ENCODE measurements at places on chromosomes 2 and 18. TPM values are rescaled to one million over a fixed set of nuclear protein-coding genes. Genes with fewer than 3 reads are reported as not detected.

DNA sequence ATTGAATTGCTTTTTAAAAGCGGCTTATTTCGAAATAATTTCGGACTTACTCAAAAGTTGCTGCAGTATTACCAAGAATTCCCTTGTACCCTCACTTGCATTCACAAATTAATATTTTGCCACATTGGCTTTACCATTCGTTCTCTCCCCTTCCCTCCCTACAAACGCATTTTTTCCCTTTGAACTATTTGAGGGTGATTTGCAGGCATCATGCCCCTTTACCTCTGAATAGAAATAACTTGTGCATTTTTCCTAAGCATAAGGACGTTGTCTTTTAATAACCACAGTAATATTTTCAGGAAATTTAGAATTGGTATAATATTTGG, 608 bp downstream of the CCDC138 start:
- peaks cover 27% of the 10 kb centered on the region for H3K36me3 ChIP-seq
- H3K27ac ChIP-seq = peak overlapping the region; percentile 73
- H3K4me1 ChIP-seq = peaks cover 10% of the 10 kb centered on the region

- no peaks in the 10 kb centered on the region for H3K36me3 ChIP-seq
- no peak for DNase-seq
- H3K27me3 ChIP-seq = no peaks in the 10 kb centered on the region
- H3K4me3 ChIP-seq = no peak overlapping the region
- no peak overlapping the region for H3K27ac ChIP-seq
These were observed 171.9 kb upstream of the GATA6 start for GRCh38 chr18:21997207-21998143.

DNA sequence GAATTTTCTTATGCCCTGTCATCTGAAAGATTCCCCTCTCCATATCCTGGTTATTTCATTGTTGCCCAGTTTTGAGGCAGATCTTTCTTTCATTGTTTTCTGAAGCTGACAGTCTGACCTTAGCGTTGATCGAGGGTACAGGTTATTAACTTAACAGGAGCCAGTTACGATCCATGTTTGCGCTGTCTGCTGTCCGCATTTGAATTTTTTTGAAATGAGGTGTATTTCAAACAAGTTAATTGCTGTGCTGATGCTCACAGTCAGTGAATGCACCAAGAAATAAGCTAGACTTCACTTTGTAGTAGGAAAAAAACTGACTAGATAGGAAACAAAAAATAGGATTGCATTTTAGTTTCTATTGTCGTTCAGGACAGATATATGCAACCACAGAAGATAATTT, 34.8 kb upstream of the SPAG16 start:
- H3K27ac ChIP-seq = no peak overlapping the region
- H3K36me3 ChIP-seq = no peaks in the 10 kb centered on the region
- no peaks in the 10 kb centered on the region for H3K27me3 ChIP-seq
- H3K4me1 ChIP-seq = no peaks in the 10 kb centered on the region

GRCh38 chr2:72254831-72255451, 107.3 kb upstream of the CYP26B1 start:
- no peak overlapping the region for H3K4me3 ChIP-seq
- no peaks in the 10 kb centered on the region for H3K27me3 ChIP-seq
- H3K36me3 ChIP-seq = no peaks in the 10 kb centered on the region
- DNase-seq = no peak

DNA sequence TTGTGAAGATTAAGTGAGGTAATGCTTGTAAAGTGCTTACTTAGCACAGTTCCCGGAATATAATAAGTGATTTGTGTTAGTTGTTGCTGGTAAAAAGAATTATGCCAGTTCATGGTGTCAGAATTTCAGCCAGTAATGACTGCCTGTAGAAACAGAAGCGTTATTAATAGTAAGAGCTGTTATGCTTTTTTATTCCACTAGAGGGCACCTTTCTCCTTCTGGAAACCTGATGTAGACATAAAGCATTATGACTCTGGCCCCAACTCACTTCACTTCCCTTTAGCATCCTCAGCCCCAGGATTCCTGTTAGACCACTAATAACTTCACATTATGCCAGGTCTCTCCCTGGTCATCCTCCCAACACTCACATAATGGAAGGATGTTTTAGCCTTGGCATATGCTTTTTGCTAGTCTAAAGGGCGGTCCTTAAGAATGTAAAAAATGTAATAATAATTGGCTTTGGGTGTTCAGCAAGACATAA, 34.9 kb downstream of the C18orf54 start:
- H3K27me3 ChIP-seq = no peaks in the 10 kb centered on the region
- peak; percentile 34 for DNase-seq
- H3K4me3 ChIP-seq = no peak overlapping the region
- no peak overlapping the region for H3K27ac ChIP-seq
- H3K4me1 ChIP-seq = peaks cover 17% of the 10 kb centered on the region

DNA sequence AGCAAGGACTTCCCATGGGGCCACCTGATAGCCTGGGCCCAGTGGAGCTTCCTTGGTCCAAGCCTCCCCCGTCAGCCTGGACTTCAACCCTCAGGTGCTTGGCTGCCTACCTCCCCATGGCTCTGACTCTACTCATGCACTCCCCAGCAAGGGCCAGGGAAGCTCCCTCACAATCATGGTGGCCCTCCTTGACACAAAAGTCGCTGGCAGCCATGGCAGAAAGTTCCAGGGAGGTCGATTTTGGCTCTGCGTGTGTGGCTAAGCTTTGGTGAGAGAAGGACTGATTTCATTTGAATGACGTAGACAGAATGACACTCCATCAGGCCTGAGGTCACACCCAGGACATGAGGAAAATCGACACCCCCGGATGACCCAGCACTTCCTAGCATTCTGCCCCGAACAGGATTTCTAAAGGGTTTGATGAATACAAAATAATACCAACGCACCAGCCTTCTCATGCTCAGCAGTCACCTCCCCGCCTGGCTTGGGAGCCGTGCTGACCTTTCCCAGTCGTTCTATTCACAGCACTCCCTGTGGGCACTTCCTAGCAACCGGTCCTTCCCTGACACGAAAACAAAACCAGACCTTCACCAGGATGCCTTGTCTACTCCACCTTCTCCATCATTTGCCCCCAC, 52.7 kb downstream of the LBH start:
- H3K36me3 ChIP-seq = no peaks in the 10 kb centered on the region
- H3K4me1 ChIP-seq = no peaks in the 10 kb centered on the region
- no peaks in the 10 kb centered on the region for H3K27me3 ChIP-seq
- peak overlapping the region; percentile 5 for H3K27ac ChIP-seq

GRCh38 chr2:142131010-142131669, at the start of gene LRP1B:
Gene LRP1B, minus strand, starts transcription at chr2:142131016. Its CDS starts 287 bp downstream, at chr2:142130729.
- H3K27me3 ChIP-seq = peaks cover 18% of the 10 kb centered on the region
- H3K4me3 ChIP-seq = peak within 1 kb of the TSS; percentile 65
- H3K36me3 ChIP-seq = no peaks in the 10 kb centered on the region

DNA sequence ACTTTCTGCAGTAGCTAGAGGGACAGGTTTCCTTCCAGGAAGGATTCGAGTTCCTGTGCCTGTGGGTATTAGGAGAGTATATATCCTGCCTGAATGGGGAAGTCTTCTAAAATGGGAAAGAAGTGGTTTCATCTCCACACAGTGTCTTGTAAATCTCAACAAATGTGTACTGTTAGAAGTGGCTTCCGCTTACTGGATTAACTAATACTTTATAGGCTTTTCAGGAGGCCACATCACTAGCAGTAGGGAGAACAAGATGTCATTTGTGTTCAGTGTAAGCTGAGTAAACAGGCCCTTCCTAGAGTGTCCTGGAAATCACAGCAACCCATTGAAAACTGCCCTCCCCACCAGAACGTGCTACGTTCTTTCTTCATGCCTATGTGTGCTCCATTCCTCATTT, 12.5 kb upstream of the POLR1B start:
- H3K4me1 ChIP-seq = no peaks in the 10 kb centered on the region
- no peaks in the 10 kb centered on the region for H3K27me3 ChIP-seq
- H3K27ac ChIP-seq = no peak overlapping the region
- no peak for DNase-seq

GRCh38 chr2:173708806-173709205, 256.4 kb downstream of the SP3 start:
- H3K36me3 ChIP-seq = no peaks in the 10 kb centered on the region
- H3K27ac ChIP-seq = no peak overlapping the region
- no peak for DNase-seq
- H3K27me3 ChIP-seq = peaks cover 13% of the 10 kb centered on the region
- no peaks in the 10 kb centered on the region for H3K4me1 ChIP-seq
- H3K4me3 ChIP-seq = no peak overlapping the region

The IL36RN gene
- total RNA-seq = not detected

The ARHGAP15 gene
- 0.88 TPM for total RNA-seq

The INO80B gene
- 11.8 TPM for total RNA-seq

The KCNIP3 gene
- total RNA-seq = 0.29 TPM

The TXNDC2 gene
- total RNA-seq = 0.36 TPM
